ENCODE measurements at places on chromosomes 16 and 17. TPM values are rescaled to one million over a fixed set of nuclear protein-coding genes. Genes with fewer than 3 reads are reported as not detected.

- no peak for DNase-seq
Observed at GRCh38 chr17:78421084-78421533, 42.7 kb downstream of the PGS1 start.

- DNase-seq: no peak
Observed at GRCh38 chr17:79944251-79944812, 91.3 kb downstream of the TBC1D16 start.

GRCh38 chr17:35011671-35012216 is 31.4 kb downstream of the LIG3 start:
- no peak for DNase-seq

DNA sequence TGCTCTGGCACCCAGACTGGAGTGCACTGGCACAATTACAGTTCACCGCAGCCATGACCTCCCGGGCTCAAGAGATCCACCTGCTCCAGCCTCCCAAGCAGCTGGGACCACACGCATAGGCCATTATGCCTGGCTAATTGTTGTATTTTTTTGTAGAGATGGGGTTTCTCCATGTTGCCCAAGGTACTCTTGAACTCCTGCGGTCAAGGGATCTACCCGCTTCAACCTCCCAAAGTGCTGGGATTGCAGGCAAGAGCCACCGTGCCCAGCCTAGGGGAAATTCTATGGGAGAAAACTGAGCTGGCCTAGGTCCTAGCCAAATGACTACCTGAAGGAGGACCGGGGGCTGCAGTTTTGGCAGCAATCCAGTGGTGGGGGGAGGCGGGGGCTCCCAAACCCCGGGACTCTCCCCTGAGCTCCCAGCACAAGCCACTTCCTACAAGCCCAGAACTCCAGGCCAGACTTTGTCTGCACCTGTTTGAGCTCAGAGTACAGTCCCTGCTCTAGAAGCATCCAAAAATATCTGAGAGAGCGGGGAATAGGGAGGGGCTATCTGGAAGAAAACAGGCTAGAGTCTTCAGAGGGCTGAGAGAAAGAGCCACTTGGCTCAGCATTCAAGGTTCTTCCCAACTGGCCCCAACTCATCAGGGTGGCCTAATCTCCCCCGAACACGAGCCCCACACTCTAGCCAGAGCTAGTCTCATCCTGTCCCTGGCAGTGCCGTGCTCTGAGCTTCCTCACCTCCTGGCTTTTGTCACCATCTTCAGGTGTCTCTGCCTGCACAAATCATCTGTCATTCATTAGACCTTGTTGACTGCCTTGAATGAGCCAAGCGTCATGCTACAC is 9.1 kb downstream of the SRL start:
- no peak for DNase-seq

GRCh38 chr17:21106316-21106715 is 20.4 kb upstream of the DHRS7B start:
- DNase-seq: no peak

GRCh38 chr17:74437702-74438101 is 5.8 kb downstream of the GPRC5C start:
- DNase-seq: no peak

Gene RNF227
- total RNA-seq: 1.1 TPM

Measured in left ventricle myocardium superior (tissue), 1 donor.